ENCODE measurements at places on chromosomes 16 and 17.

DNA sequence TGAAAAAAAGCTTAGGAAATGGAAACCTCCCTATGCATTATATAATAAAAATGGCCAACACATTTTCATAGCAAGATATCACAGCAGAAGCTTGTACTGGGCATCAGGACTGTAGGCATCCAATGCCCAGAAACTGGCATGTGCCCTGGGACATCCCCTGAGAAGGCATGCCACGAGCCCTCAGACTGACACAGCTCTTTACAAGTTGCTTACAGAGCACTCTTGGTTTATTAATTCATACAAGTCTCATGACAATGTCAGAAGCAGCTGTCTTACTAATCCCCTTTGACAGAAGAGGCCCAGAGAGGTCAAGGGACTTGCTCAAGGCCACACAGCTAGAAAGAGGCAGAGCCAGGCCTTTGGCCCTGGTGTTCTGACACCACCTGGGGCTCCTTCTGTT lies 5.6 kb upstream of the CCL2 start:
- DNase-seq, result no peak

- DNase-seq, result no peak
Observed at GRCh38 chr17:43126911-43127290, 1.7 kb upstream of the BRCA1 start.

DNA sequence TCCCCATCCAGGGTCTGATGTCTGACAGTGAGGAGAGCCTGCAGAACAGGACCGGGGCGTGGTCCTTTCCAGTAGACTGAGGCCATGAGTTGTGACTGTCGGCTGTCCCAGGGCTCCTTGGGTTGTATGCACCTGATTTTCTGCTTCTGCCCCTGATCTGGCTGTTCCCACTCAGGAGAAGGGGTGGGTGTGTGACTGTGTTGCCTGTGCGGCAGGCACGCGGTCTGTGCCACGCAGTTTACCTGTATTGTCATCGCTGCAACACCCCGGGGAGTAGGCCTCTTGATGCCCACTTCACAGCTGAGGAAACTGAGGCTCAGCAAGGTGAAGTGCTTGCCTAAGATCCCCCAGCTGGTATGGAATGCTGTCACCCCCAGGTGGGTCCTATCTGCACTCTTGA lies 1.4 kb downstream of the CRISPLD2 start:
- no peak for DNase-seq

GRCh38 chr16:14462811-14463210 lies 167.2 kb downstream of the PARN start:
- no peak for DNase-seq

- no peak for DNase-seq
Observed at GRCh38 chr16:74743045-74743667, 31.5 kb downstream of the FA2H start.

DNA sequence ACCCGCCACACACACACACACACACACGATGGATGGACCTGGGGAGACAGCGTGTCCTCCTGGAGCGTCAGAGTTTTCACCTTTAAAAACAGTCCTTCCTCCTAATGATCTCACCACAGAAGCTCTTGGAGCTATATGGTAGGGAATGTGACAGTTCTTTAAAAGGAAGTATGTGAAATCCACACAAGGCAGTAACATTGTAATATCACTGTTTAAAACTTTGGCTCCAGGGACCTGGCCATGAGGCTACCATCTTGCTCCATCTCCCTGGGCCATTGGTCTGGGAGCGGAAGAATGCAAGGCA lies 302.4 kb downstream of the SOX9 start:
- no peak for DNase-seq

- no peak for DNase-seq
Observed at GRCh38 chr16:73387979-73388378, 340.1 kb upstream of the ZFHX3 start.

DNA sequence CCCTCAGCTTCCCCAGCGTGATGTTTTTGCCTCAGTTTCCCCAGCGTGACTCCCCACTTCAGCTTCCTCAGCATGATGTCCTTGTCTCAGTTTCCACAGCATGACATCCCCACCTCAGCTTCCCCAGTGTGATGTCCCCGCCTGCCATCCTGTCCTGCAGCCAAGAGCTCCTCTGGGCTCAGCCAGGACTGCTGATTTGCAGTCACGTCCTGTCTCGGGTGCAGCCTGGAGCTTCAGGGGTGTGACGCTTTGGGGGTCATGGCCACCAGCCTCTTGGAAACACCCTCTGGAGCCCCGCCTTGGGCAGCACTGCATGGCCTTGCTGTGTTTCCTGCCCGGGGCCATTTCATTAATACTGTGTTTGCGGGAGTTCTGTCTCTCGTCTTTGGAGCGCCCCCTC lies 16.5 kb upstream of the NUDT16L1 start:
- DNase-seq, result no peak

- DNase-seq, result peak; percentile 66
Observed at GRCh38 chr17:35256629-35257028, 13.8 kb downstream of the SLFN5 start.

DNA sequence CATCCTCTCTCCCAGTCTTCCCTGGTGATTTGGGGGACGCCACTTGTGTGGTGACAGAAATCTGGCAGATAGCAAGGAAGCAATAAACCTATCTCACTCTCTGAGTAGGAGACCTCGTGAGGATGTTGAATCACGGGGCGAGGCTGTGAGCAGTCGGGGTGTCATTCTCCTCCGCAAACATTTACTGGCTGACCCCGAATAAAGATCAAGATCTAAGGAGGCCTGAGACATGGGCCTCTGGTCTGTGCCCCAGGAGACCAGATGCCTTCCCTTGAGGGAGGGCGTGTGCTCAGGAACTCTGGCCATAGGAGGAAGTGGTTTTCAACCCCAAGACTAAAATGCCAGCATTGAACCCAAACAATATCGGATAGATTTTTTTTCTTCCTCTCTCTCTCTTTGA lies 53.1 kb downstream of the FOXL1 start:
- DNase-seq, result no peak

- no peak for DNase-seq
Observed at GRCh38 chr16:85029408-85029784, 1.8 kb downstream of the KIAA0513 start.
